ENCODE measurements at places on chromosomes 2 and 18.

DNA sequence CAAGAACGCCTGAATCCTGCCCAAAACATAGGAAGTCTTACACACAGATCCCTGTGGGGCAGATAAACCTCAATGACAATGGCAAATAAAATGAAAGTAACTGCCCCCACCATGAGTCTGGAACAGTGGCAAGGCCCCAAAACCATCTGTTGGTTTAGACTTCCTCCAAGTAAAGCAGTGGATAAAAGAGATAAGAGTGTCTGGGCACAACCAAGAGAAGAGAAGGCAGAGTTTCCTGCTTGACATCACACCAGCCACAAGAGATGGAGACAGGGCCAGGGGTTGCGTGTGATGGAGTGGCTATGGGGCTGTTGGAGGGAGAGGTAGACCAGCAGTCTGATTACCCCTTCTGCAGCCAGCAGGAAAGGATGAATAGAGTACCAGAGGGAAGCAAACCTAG lies 212.1 kb upstream of the POU3F3 start:
- DNase-seq = no peak

GRCh38 chr2:26672818-26673393 lies 19.6 kb upstream of the KCNK3 start:
- DNase-seq = no peak

DNA sequence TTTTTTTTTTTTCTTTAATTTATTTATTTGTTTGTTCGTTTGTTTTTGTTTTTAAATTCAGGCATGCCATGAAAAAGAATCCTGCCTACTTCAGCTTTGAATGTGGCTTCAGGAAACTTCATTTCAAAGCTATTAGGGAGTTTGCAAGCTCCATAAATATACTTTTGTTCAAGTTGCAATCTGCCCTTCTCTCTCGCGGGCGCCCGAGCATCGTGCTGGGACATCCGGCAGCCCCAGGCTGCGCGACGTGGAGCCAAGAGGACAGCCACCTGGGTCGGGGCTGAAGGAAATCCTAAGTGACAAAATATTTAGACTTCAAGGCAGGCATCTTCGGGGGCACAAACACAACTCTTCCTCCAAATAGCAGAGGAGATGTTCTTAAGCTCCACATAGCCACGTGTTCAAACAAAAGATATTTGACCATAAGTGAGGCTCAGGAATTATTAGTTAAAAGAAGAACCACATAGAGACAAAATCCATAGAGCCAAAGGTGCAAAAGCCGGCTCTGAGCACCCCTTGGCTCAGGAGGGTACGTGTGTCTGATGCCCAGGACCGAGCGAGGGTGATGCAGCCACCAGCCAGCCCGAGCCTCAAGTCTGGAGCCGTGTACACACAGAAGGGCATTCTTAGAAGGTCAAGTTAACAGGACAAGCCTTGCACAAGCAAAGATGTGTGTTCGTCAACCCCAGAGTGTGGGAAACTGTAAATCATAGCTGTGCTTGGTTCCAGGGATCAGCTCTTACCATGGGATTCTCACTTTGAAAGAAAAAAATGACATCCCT lies 256.5 kb upstream of the SALL3 start:
- no peak for DNase-seq

DNA sequence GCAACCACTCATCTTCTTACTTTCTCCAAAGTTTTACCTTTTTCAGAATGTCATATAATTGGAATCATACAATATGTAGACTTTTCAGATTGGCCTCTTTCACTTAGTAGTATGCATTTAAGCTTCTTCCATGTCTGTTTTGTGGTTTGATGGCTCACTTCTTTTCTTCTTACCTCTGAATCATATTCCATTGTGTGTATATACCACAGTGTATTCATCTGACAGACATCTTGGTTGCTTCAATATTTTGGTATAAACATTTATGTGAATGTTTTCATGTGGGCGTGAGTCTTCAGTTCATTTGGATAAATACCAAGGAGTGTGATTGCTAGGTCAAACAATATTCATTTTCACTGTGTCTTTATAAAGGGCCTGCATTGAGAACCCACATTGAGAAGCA lies 136.1 kb upstream of the NOSTRIN start:
- no peak for DNase-seq

DNA sequence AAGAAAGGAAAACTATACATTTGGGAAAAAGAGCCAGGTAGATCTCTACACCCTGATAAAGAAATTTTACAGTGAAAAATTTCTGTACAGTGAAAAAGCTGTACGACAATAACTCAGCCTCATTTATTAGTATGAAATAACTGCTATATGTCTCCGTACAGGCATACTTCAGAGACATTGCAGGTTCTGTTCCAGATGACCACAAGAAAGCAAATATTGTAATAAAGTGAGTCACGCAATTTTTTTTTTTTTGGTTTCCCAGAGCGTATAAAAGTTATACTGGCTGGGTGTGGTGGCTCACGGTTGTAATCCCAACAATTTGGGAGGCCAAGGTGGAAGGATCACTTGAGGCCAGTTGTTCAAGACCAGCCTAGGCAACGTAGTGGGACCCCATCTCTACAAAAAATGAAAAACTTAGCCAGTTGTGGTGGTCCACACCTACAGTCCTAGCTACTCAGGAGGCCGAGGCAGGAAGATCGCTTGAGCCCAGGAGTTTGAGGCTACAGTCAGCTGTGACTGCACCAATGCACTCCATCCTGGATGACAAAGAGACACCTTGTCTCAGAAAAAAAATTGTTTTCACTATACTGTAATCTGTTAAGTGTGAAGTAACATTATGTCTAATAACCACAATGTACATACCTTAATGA lies 28.2 kb upstream of the AMMECR1L start:
- no peak for DNase-seq

- DNase-seq = no peak
Observed at GRCh38 chr2:225340923-225341322, 58.6 kb upstream of the NYAP2 start.

DNA sequence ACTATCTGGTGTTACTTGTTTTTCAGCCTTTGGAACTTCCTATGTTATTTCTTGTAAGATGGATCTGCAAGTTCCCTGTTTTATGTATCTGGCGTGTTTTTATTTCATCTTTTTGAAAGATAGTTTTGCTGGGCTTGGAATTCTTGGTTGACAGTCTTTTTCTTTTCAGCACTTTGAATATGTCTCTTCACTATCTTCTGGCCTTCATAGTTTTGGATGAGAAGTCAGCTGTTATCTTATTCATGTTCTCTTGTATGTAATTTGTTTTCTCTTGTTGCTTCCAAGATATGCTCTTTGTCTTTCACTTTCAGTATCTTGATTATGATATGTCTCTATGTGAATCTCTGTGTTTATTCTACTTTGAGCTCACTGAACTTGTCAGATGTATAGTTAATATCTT lies 50.4 kb downstream of the ALMS1 start:
- DNase-seq = no peak

GRCh38 chr18:68723539-68723938 lies 8.6 kb upstream of the TMX3 start:
- DNase-seq = no peak

DNA sequence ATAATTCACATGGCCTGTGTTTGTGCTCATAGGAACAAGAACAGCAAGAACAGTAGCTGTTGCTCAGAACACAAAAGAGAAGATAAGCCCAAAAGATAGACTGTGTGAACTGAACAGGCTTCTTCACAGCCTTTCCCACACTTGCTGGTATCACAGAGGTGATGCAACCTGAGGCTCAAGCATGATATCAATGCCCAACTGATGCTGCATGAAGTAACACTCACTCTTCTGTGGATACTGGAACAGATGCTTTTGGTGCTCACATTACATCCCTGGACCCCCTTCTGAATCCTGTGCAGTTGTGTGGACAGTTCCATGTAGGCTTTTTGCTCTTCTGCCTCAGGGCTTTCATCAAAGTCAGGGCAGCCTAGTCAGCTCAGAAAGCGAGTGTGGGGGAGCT lies 88.4 kb upstream of the RND3 start:
- DNase-seq = no peak

DNA sequence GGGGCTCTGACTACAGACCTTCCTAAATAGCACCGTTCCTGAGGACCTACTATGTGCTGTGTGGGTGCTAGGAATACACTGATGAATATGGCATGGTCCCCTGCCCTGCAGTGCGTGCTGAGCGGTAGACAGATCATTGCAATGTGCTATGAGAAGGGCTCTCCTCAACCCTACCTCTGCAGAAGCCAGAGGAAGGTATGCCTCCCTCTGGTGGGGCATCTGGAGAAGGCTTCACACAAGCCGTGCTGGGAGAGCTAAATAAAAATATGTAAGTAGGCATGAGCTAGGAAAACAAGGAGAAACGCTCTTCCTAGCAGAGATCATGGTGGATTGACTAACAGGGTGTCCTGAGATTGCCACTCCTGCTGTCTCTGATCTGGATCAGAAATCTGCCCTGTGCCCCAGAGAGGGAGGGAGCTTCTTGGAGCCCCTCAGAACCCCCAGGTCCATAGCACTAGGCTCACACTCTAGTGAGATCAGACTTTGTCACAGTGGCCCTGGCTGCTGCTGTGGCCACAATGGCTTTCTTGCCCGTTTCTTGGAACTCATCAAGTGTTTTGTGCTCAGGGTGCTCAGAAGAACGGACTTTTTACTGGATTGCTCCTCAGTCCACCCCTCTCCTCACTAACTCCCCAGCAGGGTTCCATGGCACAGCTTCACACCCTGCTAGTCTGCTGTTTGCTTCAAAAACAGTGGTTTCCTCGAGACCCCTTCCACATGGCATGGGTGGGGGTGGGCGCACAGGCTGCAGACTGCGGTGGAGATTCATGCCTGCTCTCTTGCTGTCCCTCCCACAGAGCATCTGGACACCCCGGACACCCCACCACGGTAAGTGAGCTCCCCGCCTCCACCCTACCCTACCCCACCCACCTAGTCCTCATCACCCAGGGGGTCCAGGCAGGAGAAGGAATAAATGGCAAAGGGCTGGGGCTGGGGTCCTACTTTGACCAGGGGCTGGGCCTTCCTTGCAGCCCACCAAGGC lies 14.2 kb downstream of the SIGLEC15 start:
- DNase-seq = no peak

DNA sequence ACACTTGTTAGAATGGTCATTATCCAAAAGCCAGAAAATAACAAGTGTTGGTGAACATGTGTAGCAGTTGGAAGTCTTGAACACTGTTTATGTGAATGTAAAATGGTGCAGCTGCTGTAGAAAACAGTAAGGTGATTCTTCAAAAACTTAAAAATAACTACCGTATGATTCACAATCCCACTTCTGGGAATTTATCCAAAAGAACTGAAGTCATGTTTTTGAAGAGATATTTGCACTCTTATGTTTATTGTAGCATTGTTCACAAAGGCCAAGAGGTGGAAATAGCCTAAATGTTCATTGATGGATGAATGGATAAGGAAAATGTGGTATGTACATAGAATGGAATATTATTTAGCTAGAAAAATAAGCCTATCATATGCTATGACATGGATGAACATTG lies 6.3 kb upstream of the SPP2 start:
- no peak for DNase-seq

All from activated CD8-positive, alpha-beta memory T cell treated with anti-CD3 and anti-CD28 coated beads for 1 hour (primary cell).